NCI-H82 (cell line): ENCODE measurements at places on chromosomes 7 and 10.

GRCh38 chr7:34821932-34822558 lies 164.0 kb downstream of the NPSR1 start:
- DNase-seq: no peak

- DNase-seq: no peak
These were observed 118.8 kb downstream of the NPSR1 start for GRCh38 chr7:34776748-34777358.

DNA sequence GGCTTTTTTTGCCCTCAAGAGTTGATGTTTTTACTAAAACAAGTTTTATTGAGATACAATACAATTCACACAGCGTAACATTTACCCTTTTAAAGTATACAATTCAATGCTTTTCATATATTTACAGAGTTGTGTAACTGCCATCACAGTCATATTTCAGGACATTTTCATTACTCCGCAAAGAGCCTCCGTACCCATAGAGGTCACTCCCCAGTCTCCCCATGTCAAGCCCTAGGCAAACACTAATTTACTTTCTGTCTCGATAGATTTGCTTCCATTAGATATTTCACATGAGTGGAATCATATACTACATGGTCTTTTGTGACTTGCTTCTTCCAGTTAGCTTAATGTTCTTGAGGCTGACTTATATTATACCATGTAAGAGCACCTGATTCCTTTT lies 183.8 kb downstream of the PRKCQ start:
- DNase-seq: no peak

DNA sequence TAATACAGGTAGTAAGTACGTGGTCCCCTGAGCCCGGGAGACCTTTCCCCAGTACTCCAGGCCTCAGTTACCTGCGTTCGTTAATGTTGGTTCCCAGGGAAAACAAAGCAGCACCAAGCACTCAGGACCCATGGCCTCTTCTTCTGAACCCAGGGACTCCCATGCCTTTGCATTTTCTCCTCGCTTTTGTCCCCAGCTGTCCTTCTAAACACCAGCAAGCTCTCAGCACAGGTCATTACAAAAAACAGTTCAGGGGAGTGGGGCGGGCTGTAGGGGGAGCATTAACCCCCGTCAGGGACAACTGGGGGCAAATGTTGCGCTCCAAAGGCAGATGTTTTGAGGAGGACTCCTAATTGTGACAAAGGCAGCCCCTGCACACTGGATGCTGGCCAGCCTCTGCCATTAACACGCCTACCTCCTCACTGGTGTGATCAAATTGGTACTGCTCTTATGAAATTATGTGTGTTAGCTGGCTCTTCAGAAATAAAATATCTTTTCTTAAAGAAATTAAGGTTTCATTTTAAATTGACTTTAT lies 80.5 kb upstream of the LRGUK start:
- DNase-seq: no peak

- DNase-seq: no peak
These were observed 21.5 kb downstream of the BUB3 start for GRCh38 chr10:123175389-123176387.

DNA sequence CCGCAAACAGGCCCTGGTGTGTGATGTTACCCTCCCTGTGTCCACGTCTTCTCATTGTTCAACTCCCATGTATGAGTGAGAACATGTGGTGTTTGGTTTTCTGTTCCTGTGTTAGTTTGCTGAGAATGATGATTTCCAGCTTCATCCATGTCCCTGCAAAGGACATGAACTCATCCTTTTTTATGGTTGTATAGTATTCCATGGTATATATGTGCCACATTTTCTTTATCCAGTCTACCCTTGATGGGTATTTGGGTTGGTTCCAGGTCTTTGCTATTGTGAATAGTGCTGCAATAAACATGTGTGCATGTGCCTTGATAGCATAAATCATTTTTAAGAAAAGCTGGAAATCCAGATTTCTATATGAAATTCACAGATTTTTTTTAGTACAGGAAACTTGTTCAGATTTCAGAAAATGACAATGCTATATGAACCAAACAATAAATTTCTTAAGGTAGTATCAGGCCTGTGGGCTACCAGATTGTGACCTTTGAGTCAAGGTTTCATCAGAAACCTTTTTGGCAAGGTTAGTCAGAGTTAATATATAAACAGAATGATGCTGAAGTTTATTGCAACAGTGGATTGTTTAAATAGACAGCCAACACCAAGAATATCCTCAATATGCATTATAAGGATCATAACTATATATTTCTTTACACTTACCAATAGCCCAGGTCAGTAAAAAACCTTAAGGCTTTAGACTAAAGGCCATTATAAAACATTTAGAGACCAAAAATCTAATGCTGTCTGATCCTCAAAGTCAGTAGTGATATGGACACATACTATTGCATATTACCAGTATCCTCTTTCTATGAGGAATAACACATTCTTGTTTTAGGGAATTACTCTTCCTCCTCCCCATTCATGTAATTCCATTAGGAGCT lies 68.7 kb upstream of the PAPSS2 start:
- no peak for DNase-seq

DNA sequence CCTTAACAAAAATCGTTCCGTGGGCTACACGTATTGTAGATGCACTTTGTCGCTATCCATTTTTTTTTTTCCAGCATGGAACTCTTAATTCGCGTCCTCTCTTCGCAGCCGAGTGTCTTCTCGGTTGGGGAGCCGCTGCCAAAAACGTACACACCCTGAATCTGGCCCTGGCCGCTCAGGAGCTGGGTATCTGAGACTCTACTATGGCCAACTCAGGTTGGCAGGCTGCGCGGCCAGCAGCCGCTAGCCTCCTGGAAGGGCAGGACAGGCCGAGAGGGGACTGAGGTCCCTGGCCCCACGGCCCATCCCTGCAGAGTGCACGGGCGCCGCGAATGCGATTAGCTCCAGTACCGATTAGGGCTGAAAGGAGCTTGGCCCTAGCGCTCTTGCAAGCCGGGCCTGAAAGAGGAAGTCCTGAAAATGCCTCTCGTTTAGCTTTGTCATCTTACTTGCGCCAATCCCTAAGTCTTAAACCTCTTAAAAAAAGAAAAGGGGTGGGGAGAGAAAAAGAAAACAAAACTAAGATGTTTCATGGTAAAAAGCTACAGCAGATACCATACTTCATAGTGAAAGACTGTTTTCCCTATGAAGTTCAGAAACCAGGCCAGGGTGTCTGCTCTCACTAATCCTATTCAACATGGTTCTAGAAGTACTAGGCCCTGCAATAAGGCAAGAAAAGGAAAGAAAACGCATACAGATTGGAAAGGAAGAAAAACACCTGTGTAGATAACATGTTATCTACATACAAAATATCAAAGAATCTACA lies 113.2 kb upstream of the RHEB start:
- DNase-seq: peak; percentile 37

DNA sequence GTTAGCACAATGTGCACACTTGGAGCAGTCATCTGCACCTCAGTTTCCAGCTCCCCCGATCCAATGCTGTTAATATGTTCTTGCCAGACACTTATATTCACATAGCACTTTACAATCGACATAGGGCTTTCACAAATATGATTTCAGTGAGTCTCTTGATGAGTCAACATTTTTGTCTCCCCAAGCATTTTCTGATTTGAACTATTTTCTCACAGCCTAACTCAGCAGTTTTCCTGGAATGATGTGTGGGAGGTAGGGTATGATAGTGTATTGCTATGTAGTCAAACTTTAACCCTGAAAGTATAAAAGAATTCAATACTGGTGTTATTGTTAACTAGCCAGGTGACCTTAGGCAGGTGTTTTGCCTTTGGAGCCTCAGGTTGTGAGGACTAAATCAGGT lies 82.5 kb upstream of the LRGUK start:
- DNase-seq: no peak

DNA sequence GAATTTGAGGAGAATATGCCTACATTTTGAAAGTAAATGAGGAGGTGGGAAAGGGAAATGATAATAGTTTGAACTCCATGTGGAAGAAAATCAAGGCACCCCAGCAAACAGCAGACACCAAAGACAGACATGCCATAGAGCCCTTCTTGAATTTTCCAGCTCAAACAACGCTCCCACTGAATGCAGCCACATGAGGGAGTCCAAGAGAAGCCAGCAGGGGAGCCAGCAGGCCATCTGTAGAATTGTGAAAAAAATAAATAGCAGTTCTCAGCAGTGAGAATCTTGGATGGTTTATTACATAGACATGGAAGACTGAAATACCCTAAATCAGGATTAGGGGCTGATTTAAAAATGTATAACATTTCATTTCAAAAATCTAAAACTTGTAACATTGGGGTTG lies 1567.3 kb upstream of the LRRTM3 start:
- peak; percentile 35 for DNase-seq

- no peak for DNase-seq
These were observed 34.5 kb upstream of the GSAP start for GRCh38 chr7:77450613-77451012.

DNA sequence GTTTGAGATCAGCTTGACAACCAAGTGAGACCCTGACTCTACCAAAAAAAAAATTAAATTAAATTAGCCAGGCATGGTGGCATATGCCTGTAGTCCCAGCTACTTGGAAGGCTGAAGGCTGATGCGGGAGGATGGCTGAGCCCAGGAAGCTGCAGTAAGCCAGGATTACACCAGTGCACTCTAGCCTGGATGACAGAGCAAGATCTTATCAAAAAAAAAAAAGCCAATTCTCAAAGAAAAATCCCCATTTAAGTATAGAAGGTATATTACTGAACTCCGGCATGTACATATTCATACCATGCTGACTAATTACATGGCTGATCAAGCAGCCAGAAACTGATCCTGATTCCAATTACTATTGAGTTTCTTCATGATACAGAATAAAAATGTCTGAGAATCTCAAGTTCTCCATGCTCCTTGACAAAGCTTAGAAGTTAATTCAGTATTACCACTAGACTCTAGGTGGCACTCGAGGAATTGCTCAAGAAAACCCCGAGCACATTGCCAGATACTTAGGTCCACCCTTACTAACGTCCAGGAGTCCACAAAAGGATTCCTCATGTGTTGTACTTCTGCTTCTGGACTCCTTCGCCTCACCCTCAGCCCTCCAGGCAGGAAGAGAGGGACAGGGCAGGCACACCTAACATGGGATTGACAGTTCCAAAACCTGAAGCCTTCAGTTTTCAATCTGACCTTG lies 148.9 kb downstream of the PARD3 start:
- peak; percentile 80 for DNase-seq

DNA sequence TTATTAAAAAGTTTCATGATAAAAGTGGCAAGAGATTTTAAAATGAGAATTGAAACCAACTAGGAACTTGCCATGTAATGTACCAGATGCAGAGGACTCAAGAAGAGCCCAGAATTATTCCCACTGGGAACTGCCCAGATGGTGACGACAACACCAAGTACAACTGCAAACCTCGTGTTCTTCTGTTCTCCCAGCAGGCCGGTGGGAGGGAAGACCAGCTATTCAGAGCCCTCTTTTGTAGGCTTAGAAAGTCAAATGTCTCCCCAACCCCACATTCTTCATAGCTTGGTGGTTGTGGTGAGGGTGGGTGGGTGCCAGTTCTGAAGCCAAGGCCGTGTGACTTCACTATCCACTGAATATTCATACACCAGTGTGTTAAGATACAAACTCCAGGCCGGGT lies 54.3 kb upstream of the ITGB1 start:
- DNase-seq: peak; percentile 2

DNA sequence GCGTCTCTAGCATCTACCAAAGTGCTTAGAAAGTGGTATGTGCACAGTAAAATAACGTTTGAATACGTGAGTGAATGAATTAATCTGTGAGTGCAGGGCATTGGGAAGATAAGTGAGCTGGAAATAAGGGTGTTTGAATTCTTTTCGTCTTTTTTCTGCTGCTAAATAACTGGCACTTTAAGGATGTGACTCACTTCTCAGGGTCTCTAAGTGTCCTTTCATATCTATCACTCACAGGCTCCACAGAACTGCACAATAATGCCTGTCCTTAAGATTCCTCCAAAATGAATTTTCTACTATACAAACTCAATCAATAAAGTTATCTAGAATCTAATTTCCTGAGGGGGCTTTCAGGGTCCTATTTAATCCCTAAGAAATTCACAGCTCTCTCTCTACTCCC lies 3.2 kb upstream of the DGKB start:
- DNase-seq: peak; percentile 30

GRCh38 chr10:83691791-83692596 lies 447.3 kb upstream of the GHITM start:
- DNase-seq: no peak

DNA sequence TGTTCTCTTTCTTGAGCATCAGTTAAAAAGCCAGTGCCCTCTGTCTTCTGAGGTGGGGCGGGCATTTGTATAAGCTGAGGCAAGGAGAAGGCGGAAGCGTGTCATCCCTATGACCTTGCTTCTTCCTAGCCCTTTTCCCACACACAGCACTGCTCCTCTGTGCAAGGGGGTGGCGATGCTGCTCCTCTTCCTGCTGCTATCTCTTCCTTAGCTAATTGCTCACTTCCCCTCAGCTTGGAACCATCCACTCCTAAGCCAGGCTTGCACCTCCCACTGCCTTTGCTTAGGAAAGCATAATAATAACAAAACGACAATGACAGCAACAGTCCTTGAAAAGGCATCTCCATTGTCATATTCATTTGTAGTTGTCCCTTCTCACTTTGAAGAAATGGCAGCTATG lies 366.9 kb downstream of the PHTF2 start:
- no peak for DNase-seq

GRCh38 chr7:92625617-92626016 lies 35.4 kb upstream of the FAM133B start:
- no peak for DNase-seq

GRCh38 chr7:140512317-140513000 lies 33.2 kb upstream of the MKRN1 start:
- DNase-seq: peak; percentile 74

DNA sequence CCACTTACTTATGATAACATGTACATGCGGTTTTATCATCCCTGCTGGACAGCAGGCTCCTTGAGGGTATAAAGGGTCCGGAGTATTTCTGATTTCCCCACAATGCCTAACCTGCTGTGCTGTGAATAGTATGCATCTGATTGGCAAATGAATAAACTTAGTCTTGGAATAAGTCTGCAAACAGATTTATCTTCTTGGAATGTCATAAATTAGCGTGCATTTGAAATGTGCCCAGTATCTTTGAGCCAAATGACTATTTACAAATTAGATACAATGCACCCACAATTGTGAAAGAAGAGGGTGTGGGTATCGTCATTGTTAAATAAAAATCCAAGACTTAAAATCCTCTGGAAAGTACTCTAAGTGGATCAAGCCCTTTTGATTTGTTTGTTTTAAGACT lies 106.0 kb downstream of the OSBPL3 start:
- DNase-seq: peak; percentile 24

- peak; percentile 98 for DNase-seq
These were observed 102.1 kb downstream of the POLL start for GRCh38 chr10:101485681-101486554.

- DNase-seq: no peak
These were observed 122.7 kb downstream of the RAPGEF5 start for GRCh38 chr7:22234227-22234626.

GRCh38 chr10:22317076-22317370 lies 835 bp downstream of the COMMD3 start:
- no peak for DNase-seq

- no peak for DNase-seq
These were observed 2.7 kb downstream of the SP4 start for GRCh38 chr7:21430575-21430954.

GRCh38 chr7:30028749-30029635 lies 780 bp downstream of the PLEKHA8 start:
- DNase-seq: peak; percentile 69
